ENCODE measurements at places on chromosomes 16 and 17.

- DNase-seq = no peak
Measured at GRCh38 chr16:88948781-88949490, 28.1 kb downstream of the CBFA2T3 start.

DNA sequence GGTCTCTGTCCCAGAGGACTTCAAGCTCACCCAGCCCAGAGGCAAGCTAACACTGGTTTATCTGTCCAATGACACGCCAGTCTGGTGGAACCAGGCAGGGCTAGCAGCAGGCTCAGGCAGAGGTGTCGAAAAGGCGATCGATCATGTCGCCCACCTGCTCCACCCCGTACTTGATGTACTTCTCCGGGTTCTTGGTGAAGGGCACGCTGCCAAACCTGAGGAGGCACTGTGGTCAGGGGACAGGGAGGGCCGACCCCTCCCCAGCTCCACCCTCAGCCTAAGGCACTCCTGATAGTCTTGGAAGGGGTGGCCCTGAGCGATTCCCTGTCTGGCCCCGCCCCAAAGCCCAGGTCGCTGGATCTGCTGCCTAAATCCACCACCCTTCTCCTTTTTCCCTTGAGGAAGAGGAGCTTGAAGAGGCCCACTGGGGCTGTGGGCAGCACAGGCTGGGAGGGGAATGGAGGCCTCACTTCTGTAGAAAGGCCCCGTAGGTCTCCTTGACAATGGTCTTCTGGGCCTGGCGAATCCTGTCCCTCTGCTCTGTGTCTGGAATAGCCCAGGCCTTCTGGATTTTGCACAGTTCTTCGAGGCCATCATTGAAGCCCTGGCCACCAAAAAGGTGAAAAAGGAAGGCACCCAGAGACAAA is 4.7 kb downstream of the ZACN start:
- DNase-seq = no peak

GRCh38 chr17:43467981-43468581 is 15.7 kb upstream of the DHX8 start:
- DNase-seq = no peak

DNA sequence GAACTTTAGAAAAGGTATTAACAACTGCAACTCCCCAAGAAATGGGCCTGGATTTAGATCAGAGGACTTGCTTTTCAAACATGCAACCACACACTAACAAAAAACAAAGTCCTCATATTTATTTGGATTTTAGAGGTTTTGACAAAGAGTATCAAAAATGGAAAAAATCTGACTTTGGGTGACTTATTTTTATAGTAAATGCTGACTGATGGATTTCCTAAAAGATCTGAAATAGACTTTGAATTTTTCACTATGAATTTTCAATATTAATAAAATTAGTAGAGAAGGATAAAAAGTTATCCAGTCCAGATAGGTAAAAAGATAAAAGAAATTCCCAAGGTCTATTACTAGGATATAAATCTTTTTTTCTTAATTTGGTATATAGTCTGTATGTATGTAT is 253.5 kb downstream of the KCNJ2 start:
- no peak for DNase-seq

DNA sequence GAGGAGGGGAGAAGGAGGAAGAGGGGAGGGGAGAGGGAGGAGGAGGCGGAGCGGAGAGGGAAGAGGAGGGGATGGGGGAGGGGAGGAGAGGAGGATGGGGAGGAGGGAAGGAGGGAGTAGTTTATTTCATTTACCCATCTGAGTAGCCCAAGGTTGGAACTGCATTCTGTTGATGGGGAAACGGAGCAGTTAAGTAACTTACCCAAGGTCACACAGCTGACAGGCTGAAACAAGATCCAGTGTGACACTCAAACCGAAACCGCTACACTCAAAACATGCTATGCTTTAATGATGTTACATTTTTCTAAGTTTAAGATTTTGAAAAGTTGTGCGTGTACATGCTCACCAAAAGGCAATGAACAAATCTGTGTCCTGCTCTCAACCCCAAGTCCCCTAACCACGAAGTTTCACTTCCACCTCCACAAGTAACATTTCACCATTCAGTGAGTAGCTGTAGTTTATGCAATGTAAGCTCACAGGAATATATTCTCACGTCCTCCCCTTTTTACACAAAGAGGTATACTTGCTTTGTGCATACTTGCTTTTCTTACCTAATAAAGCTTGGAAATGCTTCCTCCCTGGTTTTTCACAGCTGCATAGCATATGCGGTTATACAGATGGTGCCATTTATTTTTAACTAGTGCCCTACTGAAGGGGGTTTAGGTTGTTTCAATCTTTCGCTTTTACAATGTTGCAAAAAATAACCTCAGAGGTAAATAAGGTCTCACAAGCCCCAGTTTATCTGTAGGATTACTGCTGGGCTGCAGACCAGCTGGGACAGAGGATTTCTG is 275.3 kb downstream of the PARN start:
- DNase-seq = peak; percentile 41

DNA sequence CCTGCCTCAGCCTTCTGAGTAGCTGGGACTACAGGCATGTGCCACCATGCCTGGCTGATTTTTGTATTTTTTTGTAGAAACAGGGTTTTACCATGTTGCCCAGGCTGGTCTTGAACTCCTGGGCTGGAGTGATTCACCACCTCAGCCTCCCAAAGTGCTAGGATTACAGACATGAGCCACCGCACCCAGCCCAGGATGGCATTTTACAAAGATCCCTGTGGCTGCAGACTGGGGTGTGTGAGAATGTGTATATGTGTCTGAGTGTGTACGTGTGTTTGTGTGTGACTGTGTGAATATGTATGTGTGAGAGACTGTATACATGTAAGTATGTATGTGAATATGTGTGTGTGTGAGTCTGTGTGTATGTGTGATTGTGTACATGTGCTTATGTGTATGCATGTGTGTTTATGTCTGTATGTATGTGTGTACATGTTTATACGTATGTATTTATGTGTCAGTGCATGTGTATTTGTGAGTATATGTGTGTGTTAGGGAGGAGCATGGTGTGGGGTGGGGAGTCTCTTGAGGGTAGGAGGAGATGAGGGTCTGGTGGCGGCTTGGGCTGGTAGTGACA is 17.0 kb downstream of the RPTOR start:
- DNase-seq = no peak

DNA sequence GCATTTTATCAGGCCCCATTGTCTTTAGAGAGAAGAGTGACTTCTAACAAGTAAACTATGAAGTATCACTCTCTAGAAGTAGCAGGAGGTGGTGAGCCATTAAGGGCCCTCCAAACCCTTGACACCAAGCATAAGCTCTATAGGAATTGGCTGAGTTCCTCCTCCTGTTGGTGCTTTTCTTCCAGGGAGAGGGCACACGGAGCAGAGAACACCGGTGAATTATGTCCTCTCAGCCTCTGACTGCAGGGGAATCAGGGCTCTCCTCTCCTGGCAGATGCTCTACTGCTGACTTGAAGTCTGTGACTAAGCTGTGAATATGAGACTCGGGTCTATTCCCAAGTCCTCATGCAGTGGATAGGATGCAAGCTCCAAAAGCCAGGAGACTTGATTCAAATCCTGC is 32.3 kb downstream of the CHD9 start:
- DNase-seq = no peak

DNA sequence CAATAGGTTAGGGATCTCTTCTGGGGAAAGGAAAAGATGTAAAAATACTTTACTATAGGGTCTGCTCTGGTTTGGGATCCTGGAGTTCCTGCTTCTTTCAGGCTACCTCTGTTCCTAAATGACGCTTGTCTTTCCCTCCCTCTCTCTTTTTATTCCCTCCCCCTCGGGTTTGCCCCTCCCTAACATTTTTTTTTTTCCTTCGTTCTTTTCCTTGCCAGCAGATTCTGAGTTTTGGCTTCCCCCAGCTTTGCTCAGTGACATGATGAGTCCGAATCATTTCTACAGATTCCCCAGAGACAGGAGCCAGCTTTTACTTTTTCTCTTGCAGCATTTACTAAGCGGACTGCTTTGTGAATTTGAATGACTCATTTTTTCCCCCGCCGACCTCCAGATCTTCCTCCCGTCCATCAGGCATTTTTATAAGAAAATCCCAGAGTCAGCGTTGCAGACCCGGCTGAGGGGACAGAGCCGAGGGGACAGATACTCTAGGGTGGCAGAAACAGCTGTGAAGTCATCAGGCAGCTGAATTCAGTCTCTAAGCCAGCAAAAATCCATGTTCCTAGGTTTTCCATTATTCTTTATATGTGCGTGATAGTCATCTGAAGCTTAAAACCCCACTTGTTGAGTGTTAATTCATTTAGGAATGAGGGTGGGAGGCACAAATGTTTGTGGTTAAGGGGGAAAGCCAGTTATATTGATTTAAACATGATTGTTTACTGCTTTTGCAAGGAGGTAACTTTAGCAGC is at the start of gene TMEM100:
TMEM100 (minus strand) TSS at position 123 of the 746 bp plus-strand sequence. CDS start 1,794 bp downstream, outside the sequence.
- DNase-seq = no peak

DNA sequence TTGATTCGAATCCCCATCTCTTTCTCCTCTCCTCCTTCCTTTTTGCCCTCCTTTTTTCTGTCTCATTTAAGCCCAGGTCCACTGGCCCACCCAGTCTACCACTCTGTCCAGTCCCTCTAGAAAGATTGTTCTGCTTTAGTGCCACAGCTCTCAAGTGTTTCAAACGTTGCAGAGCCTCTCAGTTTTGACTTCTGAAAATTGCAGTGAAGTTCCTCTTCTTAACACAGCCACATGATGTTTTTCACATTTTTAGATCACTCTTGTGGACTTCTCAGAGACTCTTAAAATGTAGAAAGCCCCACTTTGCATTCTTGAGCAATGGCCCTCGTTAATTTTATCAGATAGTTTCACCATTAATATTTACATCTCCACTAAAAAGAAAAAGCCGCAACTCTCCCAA is 253.1 kb downstream of the HAPSTR1 start:
- no peak for DNase-seq

GRCh38 chr16:24853169-24853824 is 7.5 kb downstream of the SLC5A11 start:
- no peak for DNase-seq

DNA sequence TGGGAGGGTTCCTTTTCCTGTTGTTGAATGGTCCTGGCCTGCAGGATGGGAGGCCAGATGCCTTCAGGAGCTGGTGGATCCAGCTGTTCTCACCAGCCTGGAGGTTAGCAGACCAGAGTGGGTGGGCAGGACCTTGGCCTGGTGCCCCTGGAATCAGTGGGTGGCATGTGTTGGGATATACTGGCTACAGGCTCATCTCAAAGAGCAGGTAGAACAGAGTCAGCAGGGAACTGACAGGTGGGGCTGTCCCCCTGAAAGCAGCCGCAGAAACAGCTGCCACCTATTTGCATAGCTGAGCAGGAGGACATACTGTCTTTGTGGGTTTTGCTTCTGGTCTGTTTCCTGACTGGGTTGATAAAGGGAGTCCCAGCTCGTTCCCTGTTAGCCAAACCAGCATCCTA is 144.1 kb downstream of the RAB11FIP4 start:
- DNase-seq = peak; percentile 15

DNA sequence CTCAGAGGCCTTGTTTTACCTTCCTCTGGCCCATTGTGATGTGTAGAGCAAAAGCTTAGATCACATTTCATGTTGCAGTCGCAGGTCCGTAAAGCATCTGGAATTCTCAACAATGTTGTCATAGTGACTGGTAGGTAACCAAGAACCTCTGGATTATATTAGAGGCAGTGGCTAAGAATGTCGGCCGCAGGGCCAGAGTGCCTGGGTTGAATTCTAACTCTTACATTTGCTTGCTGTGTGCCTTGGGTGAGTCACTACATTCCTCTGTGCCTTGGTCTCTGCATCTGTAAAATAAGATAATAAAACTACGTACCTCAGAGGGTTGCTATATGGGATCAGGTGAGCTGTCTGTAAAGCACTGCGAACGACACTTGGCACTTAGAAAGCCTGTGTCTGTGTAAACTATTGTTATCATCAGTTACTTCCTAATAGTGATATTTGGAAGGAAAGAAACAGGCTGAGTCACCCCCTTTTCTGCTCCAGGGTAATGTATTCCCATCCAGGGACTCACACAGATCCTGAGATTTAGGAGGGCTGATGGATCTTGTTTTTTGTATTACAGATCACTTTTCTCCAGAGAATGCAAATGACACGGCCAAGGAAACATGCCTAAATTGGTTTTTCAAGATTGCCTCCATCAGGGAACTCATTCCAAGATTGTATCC is 52.2 kb downstream of the VPS35L start:
- no peak for DNase-seq

DNA sequence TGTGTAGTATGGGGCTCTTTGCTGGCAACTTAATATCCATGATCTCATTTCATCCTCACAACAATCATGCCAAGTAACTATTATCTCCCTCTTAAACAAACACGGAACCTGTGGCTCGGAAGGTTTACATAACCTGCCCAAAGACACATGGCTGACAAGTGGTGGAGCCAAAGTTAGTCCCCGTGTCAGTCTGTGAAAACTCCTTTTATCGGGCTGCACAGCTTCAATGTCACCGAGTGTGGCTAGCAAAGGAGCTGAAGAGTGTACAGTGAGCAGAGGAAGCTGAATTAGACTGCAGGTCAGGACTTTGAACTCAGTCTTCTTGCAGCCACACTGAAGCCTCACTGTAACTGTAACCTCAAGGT is 80.3 kb downstream of the PARN start:
- no peak for DNase-seq

DNA sequence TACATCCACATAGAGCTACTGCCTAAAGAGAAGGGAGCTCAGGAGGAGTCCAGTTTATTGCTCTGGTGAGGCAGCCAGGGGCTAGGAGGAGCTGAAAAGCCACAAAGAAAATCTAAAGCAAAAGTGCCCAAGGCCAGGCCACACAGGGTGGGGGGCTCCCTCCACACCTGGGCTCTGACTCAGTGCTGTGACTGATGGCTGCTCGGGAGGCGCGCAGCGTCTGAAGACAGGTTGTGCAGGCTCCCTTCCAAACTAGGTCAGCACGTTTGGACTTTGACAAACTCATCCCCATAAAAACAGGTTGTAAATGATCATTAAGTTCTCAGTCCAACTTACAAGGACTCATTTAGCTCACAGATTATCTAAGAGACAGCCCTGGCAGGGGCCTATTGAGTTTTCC is 22.2 kb upstream of the LCMT1 start:
- DNase-seq = no peak

- no peak for DNase-seq
Measured at GRCh38 chr16:5791011-5791657, 693.5 kb upstream of the EEF2KMT start.

- no peak for DNase-seq
Measured at GRCh38 chr17:36825521-36825920, 111.8 kb upstream of the LHX1 start.

DNA sequence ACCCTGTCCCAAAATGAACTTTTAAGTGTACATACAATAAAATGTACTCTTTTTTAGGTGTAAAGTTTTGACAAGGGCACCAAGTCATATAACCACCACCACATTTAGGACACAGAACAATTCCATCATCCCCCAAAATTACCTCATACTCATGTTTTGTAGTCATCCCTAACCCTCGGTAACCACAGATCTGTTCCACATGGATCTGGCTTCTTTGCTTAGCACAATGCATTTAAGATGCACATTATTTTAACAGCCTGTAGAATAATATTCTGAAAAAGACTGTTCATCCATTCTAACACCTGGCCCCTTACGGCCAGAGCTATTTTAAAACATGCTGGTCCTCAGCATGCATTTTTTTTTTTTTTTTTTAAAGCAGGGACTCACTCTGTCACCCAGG is 25.2 kb upstream of the CFAP20 start:
- no peak for DNase-seq

All from activated naive CD4-positive, alpha-beta T cell treated with Interleukin-2 at 50 U/mL for 16 hours (primary cell).